ENCODE measurements at places on chromosomes 4 and X.
A peak's percentile ranks its signal among the peaks of the same experiment; 100 is the strongest.

GRCh38 chrX:19566359-19567222 lies 51.3 kb upstream of the MAP3K15 start:
- no peak for DNase-seq

- DNase-seq: no peak
Observed at GRCh38 chr4:57044279-57044678, 65.6 kb downstream of the POLR2B start.

DNA sequence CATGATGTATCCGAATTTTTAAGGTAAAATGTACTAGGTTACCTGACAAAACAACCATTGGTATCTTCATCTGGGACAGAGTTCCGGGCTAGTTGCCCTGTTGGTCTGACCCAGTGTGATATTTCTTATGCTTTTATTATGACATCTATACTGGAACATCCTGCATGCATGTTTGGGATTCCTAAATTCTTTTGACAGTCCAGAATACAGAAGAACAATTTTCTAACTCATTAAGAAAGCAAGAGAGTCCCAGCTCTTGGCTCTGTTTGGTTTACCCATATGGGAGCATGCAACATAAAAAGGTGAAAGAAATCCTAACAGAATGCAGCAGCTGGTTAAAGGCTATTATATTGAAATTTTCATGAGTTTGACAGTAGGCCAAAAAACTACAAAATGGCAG lies 247.7 kb upstream of the FTHL17 start:
- DNase-seq: no peak

DNA sequence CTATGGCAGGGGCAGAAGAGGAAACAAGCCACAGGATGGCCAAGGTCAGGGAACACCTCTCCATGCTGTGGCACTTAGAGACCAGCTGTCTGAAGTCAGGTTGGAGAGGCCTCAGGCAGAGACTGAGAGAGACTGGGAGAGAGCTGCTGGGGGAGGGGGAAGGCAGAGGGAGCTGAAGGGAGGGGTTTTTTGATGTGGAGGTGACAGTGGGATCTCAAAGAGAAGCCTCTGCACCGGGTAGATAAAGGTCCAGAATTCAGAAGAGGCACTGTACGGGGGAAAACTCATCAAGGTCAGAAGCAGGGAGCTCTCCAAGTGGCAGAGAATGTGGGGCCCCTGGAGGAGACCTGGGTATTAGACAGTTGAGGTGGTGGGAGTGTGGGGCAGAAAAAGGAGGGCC lies 41.6 kb upstream of the HMGB3 start:
- no peak for DNase-seq

- DNase-seq: no peak
Observed at GRCh38 chrX:635428-636090, 5.0 kb downstream of the SHOX start.

DNA sequence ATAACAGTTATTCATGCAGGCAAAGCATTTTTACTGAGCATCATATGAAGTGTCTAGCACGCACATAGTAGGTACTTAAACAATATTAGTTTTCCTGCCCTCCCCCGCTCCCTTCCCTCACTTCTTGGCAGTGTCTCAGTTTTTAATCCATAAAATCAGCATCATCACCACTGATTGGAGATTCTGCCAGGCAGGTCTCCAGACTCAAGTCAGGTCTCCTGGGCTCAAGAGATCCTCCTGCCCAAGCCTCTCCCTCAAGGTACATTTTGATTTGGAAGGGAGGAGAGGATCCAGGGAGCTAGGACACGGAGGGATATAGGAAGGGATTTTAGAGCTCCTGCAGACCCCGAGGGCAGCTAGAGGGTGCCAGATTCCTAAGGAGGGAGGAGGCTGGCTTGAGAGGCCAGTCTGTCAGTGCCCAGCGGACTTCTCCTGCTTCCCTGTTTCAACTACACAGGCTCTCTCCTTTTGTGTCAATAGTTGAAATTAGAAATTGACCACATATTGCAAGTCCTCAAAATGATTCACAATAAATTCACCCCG lies 4.4 kb upstream of the FAT1 start:
- no peak for DNase-seq

GRCh38 chrX:24643116-24643515 lies 4.0 kb downstream of the PCYT1B start:
- DNase-seq: no peak

GRCh38 chr4:152467101-152467500 lies 68.8 kb downstream of the FBXW7 start:
- DNase-seq: no peak

- peak; percentile 63 for DNase-seq
Observed at GRCh38 chr4:98662626-98663225, 4.3 kb upstream of the TSPAN5 start.

- no peak for DNase-seq
Observed at GRCh38 chrX:153903238-153903980, 1.1 kb upstream of the AVPR2 start.

- DNase-seq: peak; percentile 22
Observed at GRCh38 chr4:2417226-2417764, 1.1 kb downstream of the ZFYVE28 start.

DNA sequence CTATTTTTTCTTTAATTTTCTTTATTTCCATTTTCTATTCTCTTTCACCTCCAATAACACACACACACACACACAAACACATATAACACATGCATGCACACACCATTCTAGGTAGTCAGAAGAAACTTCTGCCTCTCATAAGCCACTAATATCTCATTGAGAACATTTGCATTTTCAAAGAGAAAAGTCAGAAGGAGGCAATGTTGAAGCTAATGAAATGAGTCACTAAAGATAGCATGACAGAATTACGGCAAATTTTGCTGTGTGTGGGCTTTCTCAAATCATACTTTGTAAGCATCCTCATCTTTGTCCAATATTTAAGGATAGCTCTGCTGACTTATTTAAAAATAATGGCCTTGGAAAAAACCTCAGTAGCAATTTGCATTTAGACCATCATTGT lies 291.3 kb downstream of the GUCY2F start:
- DNase-seq: no peak

DNA sequence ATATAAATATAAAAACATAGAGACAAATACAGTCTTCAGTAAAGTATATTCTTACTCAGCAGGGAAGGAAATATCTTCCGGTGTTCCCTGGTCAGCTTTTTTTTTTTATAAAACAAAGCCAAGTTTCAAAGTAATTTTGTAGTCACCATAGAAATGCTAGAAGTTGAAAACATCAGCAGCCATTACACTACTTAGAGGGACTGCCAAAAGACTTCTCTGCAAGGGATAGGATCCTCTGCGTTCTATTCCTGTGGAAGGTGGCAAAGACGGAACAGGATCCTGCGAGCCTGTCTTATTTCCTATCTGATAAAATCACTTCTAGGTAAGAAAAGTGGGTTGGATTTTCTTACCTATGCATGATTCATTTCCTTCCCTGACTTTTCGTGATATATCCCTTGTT lies 19.4 kb downstream of the CLDN22 start:
- no peak for DNase-seq

DNA sequence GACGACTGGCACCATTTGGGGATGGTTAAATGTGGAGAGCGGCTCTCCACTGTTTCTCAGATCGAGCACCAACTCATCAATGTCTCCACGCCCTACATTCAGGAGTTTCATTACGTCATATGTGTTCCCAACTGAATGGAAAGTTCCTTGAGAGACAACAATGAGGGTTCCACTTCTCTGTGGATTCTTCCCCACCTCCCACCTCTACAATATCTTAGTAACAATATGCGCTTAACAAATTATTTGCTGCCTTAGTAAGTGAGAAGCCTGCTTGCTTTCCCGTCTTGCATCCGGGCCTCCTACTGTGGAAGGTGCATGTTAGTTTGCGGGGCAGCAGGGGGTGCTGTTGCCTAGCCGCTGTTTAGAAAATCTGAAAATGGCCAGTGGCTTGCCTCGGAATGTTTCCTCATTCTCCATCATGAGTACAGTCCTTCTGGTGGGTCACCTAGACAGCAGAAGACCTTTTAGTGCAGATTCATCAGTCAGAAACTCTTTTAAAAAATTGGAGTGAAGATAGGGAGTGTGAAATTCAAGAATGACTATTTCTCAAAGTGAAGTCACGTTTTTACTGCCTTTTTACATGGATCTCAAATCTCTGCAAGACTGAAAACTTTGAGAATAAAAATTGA lies 55.7 kb downstream of the PHOX2B start:
- DNase-seq: no peak

DNA sequence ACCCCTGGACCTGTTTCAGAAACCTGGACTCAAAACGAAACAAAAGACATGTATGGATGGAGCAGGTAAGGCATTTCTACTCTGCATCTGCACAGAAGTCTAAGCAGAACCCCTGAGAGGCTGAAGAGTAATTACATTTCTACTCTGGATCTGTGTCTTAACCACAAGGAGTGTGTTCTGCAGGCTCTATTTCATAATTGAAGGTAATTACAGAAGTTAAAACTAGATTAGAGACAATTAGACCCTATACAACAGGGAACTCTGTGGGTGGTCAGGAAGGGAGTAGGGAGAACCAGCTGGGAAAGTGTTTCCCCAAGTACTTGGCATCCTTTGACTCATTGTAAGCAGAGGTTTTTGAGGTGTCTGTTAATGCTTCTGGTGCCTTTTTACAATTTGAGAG lies 69.8 kb downstream of the IGSF1 start:
- no peak for DNase-seq

- DNase-seq: no peak
Observed at GRCh38 chrX:108072746-108073145, 18.6 kb downstream of the PSMD10 start.

- no peak for DNase-seq
Observed at GRCh38 chr4:142407596-142407995, 438.5 kb downstream of the INPP4B start.

DNA sequence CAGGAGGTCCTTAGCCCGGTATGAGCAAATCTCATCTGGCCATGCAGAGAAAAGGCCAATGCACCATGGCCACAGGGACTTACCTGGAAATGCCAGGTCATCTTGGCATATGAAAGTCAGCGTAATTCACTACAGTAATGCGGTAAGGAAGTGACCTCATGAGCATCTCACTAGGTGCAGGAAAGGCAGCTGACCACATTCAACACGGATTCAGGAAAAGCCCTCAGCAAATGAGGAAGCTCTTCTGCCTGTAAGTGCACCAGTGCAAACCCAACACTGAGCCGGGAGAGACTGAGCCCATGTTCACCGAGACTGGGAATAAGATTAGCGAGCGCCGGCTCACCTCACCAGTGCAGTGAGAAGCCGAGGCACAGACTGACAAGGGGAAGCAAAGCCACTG lies 23.7 kb downstream of the LRPAP1 start:
- DNase-seq: no peak

- no peak for DNase-seq
Observed at GRCh38 chr4:174324725-174325124, 41.0 kb downstream of the CEP44 start.

DNA sequence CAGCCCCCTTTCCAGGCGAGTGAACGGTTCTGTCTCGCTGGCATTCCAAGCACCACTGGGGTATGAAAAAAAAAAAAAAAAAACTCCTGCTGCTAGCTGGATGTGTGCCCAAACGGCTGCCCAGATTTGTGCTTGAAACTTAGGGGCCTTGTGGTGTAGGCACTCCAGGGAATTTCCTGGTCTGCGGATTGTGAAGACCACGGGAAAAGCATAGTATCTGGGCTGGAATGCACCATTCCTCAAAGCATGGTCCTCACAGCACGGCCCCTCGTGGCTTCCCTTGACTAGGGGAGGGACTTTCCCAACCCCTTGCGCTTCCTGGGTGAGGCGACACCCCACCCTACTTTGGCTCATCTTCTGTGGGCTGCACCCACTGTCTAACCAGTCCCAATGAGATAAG lies 516.8 kb upstream of the FAM241A start:
- no peak for DNase-seq

- DNase-seq: no peak
Observed at GRCh38 chr4:124304941-124305340, 407.6 kb downstream of the ANKRD50 start.

GRCh38 chr4:83440899-83441298 lies 14.7 kb downstream of the HELQ start:
- DNase-seq: no peak

- no peak for DNase-seq
Observed at GRCh38 chr4:127606823-127607222, 25.9 kb upstream of the INTU start.

DNA sequence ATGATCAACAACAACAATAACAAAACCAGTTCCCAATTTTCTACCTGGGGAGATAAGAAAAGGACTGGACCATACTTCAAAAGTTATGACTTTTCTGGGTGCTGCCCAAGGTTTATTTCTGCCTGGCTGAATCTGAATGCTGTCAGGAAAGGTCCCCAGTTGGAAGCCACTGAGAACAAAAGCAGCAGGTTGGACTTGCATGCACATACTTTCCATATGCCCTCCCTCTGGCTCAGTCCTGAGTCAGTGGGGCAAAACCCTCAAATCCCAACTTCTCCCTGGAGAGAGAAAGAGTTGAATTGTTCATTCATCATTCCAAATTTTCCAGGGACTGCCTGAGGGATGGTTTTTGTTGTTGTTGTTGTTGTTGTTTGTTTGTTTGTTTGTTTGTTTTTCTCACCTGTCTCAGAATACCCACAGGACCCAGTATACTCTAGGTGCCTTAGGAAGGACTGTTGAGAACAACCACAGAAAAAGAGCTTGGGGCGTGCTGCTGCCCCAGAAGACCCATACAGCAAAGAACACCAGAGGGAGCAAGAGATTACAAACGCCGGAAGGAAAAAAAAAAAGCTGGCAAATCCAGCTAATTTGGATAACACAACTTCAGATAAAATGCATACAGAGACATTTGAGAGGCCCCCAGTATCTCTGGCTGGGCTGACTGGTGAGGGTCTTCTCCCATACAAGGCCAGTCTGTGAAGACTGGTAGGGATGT lies 138.9 kb upstream of the INPP4B start:
- DNase-seq: no peak

Measured in T-helper 1 cell (primary cell).